ENCODE measurements at places on chromosomes 1 and 21.

DNA sequence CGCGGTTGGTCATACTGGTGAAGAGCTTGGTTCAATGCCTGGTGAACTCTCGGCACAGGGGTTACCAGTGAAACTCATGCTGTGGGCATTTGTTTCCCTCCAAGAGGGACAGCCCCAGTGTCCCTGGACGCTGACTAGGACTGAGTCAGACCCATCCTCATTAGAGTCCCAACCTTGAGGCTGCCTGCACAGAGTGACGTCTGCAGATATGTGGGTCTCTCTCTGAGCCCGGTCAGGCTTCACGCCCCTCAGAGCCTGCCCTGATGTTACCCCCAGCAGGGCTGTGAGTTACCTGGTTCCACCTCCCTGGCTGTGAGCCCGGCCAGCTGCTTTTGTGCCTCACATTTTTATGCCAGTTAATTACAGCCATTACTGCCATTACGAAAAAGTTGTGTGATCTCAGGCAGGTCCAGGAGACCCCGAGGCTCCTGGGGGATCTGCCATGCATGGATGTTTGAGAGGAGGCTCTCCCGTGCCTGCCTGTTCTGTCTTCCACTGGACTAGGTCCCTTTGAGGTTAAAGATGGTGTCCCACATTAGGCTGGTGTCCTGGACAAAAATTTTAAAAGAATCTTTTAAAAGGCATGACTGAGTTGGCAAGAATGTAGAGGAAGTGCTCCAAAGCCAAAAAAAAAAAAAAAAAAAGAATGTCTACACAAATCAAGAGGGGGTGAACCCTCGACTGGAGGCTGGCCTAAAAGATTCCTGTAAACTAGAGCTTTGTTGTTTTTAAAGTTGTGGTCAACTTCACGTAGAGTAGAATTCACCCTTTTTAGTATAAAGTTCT is 36.6 kb upstream of the PADI1 start:
- no peak for DNase-seq

- no peak for DNase-seq
These were observed 86.1 kb upstream of the ZNF326 start for GRCh38 chr1:89908672-89909436.

- no peak for DNase-seq
These were observed 40.4 kb upstream of the RGS2 start for GRCh38 chr1:192768463-192768862.

DNA sequence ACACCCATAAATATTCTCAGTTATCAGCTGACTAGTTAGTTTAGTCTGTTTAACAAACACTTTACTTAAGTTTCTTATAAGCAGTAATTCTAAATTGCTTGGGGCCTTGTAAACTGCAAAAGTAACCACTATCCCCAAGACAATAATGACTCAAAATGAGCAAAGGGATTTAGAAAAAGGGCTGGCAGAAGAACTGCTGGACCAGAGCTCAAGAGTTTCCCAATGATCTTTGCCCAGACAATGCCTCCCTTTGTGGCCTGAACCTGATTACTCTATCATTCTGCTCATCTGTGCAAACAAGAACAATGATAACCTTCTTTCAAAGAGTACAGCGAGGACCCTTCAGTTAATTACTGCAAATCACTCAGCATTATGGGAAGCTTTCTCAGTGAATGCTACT is 123.5 kb downstream of the TIAM1 start:
- DNase-seq: no peak

DNA sequence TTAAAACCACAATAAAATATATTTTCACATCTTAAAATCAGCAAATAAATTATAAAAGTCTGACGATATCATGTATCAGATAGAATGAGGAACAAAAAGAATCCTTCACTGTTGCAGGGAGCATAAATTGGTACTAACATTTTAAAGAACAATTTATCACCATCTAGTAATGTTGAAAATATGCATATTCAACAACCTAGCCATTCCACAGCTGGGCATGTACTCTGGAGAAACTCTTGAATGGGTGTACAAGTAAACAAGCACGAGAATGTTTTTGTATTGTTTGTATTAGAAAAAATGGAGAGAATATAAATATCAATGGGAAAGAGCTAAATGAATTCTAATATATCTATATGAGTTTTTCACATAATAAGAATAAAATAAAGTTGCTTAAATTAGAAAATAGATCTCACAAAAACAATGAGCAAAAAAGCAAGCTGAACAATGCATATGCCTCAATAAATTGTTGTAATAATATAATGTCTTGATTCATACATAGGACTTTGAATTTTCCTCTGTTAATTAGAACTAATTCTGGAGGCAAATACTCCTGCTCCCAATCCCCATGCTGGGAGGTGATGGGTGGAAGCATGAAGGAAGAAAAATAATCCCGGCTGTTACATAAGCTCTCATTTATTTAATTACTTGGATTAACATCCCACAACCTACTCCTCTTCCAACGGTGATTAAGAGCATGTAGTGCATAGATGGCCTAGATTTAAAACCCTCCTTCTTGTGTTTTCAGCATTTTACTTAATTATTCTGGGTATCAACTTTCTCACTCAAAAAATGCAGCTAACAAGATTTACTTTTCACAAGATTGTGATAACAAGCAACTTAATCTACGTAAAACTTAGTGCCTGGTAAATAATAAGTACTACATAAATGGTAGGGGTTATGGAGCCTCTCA is 5.5 kb upstream of the FMO2 start:
- DNase-seq: no peak

DNA sequence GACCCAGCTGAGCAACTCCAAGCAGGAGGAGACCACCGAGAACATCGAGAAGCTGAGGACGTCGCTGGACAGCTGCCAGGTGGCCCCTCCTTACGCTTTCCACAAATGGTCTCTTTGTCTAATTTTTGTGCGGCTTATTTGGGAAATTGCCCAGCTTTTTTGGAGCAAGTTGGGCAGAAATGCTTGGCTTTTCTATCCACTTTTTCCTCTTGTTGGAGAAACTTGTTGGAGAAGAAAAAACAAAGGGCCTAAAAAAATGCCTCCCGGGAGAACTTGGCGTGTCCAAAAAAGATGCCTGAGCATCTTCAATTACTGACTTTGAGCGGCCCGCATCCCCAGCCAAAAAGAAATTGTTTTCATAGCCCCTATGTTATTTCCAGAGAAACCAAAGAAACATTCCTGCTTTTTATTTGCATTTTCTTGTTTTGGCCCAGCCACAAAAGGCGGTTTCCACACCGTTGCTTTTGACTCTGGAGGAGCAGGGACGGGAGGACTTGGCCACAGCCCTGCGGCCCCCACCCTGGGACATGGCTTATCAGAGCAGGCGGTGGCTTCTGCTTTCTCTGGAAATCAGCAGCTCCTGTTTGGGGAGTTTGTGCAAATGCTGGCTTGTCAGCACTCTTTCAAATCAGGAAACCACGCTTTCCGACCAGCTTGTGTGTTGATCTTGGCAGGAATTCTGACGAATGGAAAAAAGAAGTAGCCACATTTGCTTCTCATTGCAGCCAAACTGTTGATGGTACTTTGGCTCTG is 81.2 kb upstream of the EFHD2 start:
- DNase-seq: no peak

- no peak for DNase-seq
These were observed 144.4 kb upstream of the DUSP10 start for GRCh38 chr1:221886311-221886710.

DNA sequence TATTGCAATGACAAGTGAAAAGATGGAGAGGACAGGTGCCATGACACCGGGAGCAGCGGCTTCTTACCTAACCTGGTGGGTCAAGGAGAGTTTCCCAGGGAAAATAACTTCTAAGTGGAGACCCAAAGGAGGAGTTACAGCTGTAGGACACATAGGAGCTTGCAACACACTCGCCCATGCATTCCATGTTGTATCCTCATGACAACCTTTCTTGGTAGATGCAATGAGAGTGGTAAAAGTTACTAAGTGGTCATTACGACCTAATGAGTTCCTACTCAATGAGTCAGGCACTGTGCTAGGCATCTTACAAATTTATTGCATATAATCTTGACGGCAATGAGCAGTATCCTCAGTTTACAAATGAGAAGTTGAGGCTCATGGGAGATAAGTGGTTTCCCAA is 119.5 kb upstream of the HOOK1 start:
- no peak for DNase-seq

DNA sequence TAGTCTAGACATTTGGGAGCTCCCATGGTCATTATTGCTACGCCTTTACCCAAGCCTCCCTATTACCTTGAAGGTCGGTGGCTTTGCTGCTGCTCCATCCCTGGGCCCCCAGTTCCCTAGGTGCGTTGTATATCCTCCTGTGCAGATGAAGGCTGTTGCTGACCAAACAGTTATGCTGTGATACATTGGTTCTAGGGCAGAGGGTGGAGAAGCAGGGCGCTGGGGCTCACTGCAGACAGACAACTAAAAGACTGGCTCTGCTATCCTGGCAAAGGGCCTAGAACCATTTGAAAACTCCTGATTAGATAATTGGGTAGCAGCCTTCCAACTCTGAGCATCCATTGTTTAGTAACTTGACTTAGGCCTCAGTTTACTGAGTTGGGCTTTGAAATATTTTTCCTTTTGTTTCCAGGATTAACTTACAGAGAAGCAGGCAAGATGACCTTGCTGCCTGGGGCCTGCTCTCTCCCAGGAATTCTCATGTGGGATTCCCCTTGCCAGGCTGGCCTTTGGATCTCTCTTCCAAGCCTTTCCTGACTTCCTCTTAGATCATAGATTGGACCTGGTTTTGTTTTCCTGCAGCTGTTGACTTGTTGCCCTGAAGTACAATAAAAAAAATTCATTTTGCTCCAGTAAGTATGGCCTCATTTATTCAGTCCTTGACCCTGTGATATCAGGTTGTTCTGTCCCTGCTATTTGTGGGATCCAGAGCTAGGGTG is 15.5 kb downstream of the CHI3L2 start:
- DNase-seq: no peak

- no peak for DNase-seq
These were observed 110.4 kb downstream of the EPHB2 start for GRCh38 chr1:22821027-22821426.

DNA sequence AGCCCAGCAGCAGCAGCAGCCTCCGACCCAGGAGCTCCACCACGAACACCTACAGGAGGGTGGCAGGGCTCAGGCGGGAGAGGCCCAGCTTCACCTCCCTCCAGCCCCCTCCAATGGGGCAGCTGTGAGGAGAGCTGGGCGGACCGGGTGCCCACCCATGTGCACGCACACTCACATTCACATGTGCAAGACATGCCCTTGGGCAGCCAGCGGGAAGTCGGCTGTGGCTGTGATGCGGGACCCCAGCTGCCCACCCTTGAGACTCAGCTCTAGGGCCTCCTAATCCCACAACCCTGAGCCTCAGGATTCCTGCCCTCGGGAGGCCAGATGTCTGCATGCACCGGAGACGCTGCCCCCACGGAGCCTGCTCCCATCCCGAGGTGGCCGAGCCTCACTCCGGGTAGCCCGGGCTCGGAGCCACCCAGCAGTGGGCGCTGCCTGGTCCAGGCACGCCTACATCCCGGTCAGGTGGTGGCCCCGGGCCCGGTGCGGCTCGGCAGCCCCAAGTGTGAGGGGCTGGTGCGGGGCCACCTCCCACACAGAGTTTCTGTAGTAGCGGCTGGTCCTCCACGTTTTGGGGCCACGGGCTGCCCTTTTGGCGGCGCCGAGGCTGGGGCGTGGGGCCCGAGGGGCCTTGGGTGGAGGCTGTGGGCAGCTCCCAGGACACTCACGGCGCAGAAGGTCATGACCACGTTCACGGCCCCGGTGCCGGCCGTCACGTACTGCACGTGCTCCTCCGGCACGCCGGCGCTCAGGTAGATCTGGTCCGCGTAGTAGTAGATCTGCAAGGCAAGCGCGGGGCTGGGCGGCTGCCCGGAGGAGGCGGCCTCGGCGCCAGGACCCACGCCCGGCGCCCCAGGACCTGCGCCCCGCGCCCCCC is 12.9 kb upstream of the SLC2A7 start:
- no peak for DNase-seq

DNA sequence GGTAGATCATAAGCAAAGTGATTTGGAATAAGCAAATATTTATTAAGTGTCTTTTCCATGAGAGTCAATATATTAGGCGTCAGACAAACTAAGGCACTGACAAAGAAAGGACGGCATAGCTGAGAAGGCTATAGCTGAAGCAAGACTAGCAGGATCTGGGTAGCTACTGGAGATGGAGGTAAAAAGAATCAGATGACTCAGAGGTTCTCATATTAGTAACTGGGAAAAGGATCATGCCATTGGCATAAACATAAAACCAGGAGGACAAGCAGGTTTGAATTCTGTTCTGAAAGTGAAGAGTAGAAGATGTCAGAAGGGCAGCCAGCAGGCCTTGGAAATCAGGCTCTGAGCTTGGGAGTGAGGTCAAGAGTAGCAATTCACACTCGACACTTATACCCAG is 531.9 kb downstream of the PTPRC start:
- no peak for DNase-seq

- DNase-seq: no peak
These were observed 843.6 kb downstream of the ADGRL2 start for GRCh38 chr1:82644186-82644915.

GRCh38 chr1:90204023-90204590 is 209.2 kb downstream of the ZNF326 start:
- no peak for DNase-seq
